ENCODE measurements at places on chromosomes 1 and 21. TPM values are rescaled to one million over a fixed set of nuclear protein-coding genes. Genes with fewer than 3 reads are reported as not detected.

GRCh38 chr1:180494370-180494769 lies 8.0 kb downstream of the ACBD6 start:
- no peak for DNase-seq

DNA sequence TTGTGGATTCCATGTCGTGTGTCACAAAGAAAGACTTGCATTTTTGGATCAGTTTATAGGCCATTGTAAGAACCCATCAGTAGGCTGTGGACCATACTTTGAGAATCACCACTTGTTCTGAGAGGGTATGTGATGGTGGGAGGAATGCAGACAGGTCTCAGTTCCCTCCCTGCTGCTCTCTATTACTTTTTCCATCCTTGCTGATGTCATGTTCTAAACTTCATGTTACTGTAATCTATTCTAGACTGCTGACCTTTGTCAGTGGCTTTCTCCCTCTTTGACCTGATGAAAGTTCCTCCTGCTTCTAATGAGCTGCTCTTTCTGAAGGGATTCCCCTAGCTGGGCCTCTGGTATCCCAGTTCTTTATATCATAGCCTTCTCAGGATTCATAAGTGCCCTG lies 46.1 kb downstream of the ST3GAL3 start:
- DNase-seq = no peak

- DNase-seq = no peak
Measured at GRCh38 chr21:35113064-35113463, 64.0 kb upstream of the RUNX1 start.

DNA sequence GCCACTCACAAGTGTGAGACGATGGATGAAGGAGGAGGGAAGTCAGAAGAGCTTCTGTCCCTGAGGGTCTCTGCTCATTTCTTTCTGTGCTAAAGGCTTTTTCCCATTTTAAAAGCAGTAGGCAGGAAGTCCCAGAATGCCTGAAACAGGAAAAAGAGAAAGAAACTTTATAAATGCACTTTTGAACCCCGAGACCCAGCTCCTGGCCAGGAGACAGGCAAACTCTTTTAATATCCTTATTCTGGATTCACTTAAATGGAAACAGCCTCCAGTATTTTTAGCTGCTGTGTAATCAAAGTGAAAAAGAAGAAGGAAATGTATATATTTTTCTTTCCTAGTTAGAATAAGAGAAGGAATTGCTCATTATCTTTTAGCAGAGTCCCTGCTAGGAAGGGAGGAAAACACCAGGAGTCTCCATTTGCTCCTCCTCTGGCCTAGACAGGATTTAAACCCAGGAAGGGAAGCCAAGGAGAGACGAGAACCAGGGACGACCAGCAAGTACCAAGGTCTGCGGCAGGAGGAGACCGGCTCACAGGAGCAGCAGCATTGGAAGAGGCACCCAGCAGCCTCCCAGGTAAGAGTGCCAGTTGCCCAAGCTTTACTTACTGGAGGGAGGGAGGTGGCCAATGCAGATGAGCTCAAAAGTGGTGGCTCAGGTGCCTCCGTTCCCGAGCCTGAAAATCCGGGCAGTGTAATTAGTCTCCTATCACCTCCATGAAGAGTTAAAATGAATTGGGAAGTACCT lies at the start of gene TNN:
TSS of gene TNN (plus strand) at position 472 of the 745 bp plus-strand sequence. CDS start 9,586 bp downstream, outside the sequence.
- no peak for DNase-seq

- DNase-seq = no peak
Measured at GRCh38 chr1:198495631-198496030, 44.8 kb downstream of the ATP6V1G3 start.

GRCh38 chr1:154786804-154787570 lies 83.1 kb downstream of the KCNN3 start:
- no peak for DNase-seq

KIF17 gene
- 8.4 TPM for total RNA-seq

TTC3 gene
- 93.0 TPM for total RNA-seq

TMPRSS3 gene
- total RNA-seq = 3.8 TPM

CHRM3 gene
- 6.0 TPM for total RNA-seq

EPHA10 gene
- 0.53 TPM for total RNA-seq

PEAR1 gene
- 14.8 TPM for total RNA-seq

ZP4 gene
- not detected for total RNA-seq

GUCA2B gene
- total RNA-seq = not detected

DNAJC28 gene
- total RNA-seq = 2.1 TPM

MSH4 gene
- 0.65 TPM for total RNA-seq

GRHL3 gene
- total RNA-seq = 0.80 TPM
